ENCODE measurements at places on chromosomes 6 and 20.

DNA sequence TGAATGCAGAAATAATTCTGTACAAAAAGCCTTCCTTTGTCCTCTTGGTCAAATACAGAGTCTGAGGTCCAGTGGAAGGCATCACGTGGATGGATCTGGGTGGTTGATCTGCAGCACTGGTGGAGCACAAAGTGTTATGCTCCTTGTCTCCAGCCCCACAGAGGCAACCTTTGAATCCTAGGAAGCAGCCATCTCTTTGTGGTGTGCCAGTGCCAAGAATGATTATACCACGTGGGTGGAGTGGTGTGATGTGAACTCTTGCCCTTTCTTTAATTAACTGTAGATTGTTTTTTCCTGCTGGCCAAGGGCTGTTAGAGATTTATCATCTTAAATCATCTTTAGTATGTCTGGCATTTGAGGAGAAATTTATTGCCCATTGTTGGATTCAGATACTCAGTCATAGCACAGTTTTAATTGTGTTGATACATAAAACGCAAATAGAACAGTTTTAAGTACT, 31.1 kb downstream of the NCOA7 start:
- no peak for DNase-seq

- no peak for DNase-seq
These were observed 11.8 kb upstream of the GNRH2 start for GRCh38 chr20:3031524-3032147.

DNA sequence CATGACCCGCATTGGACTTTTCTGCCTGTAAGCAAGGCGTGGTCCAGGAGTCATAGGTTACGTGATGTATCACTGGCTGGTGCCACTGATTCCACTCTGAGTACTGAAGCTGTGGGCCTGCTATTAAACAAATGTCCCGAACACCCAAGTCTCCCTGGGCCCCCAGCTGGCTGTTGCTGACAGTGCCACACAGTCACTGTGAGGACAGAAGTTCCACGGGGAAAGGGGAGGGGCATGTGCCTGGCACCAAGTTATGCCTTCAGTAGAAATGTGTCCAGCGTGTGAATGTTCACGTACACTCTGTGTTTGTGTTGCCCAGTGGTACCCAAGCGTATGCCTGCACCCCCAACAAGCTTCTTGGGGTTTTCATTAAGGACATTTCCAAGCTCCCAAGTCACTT, 171.4 kb upstream of the QKI start:
- no peak for DNase-seq

GRCh38 chr6:148203970-148204369, 138.7 kb upstream of the SASH1 start:
- DNase-seq, result peak; percentile 40

DNA sequence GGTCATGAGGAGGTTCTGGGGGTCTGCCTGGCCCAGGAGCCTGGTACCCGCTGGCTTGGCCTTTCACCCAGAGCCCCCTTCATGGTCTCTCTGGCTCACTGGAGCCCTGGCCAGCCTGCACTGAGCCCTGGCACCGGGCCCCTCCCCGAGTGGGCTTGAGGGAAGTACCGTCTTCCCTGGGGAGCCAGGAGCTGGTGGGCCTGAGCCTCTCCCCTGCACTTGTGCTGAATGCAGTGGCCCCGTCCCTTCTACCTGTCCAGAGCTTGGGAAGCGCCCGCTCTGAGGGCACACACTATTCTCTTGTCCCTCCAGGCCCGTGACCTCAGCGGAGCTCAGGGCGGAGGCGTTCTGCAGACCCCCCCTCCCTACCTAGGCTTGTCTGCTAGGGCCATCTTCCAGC, 62.2 kb downstream of the TCP11 start:
- DNase-seq, result no peak

DNA sequence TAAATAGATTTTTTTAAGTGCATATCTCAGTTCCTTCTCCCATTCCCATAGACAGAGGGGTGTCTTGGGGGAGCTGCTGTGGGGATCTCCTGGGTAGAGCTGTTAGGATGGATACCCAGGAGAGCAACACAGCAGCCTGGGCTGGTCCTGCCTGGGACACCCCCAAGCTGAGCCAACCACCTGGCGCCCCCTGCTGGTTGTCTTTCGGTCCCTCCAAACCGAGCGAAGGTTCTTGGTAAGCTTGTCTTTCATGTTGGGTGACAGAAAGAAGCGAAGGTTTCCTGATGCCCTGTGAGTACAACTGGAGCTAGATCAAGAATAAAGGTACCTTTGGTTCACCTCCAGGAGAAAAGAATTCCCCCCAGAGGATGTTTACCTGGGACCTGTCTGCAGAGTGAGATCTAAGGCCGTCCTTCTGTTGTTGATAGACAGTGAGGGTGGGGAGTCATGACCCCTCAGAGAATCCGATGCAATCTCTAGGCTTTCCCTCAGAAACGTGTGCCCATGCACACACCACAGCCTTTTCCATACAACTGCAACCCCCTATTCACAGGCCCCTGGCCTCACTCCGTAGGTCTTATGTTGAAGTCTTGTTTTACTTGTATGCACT, 50.8 kb downstream of the SNX9 start:
- peak; percentile 56 for DNase-seq

GRCh38 chr6:44650947-44651346, 263.4 kb downstream of the CDC5L start:
- DNase-seq, result no peak

DNA sequence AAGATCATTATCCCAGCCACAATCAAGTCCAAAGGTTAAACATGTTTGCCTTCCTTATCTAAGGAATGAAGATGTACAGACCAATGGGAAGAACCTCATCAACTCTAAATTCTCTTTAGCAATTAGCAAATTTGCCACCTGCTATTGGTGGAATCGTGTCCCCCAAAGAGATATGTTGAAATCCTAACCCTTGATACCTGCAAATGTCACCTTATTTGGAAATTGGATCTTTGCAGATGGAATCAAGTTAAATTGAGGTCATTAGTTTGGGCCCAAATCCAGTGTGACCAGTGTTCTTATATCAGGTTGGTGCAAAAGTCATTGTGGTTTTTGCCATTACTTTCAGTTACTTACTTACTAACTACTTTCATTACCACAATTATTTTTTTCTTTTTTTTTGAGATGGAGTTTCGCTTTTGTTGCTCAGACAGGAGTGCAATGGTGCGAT, 31.3 kb downstream of the KLHL31 start:
- DNase-seq, result no peak

DNA sequence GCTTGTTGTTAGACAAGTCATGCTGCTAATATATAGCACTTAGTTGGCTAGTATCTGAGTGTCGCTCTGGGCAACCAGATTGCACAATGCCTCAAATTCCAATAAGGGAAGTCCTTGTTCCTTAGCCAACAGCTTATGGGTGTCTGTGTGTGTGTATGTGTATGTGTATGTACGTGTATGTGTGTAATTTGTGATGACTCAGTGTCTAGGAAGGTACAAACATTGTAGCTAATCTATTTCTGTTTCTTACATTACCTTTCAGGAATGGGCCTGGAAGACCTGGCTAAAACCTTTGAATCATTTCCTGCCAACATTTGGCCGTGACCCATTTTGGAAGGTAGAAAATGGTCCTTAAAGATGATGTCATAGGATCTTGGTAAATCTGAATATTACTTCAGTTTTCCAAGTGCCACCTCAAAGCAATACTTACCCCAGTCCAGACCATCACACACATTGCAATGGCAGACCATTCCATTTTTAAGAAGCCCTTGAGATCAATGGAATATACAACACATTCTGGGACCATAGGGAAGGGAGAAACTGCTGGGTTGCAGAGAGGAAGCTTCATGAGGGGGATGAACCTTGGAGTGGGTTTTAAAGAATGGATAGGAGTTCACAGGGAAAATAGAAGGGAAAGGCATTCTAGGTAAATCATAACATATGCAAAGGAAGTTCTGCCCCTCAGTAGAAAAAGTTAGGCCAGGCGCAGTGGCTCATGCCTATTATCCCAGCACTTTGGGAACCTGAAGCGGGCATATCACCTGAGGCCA, 25.1 kb downstream of the NEDD9 start:
- DNase-seq, result no peak

DNA sequence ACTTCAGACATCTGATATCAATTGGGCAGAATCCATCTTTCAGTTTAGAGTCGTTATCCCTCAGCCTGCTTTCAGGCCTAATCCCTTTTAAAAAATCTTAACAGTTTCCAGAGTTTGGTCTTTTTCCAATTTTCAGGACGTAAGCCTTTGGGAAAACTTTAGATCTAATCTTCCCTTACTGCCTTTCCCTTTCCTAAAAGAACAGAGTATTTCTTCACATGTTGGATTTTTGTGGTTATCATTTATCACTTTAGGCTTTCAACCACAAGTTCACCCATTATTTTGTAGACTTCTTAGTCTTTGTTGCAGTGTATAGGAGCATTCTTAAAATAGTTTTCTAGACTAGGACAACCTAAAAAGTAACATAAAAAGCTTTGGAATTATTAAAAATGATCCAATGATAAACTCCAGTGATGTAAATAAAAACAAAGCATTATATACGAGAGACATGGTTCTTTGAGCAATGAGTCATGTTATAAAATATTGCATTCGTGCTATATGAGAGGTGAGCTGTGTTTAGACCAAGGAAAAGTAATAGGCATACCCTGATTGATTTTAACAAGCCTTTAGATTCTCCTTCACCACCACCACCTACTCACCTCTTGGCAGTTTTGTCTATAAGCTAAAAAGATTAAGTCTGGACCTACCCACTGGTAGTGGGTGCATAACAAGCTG, 90.4 kb upstream of the MCHR2 start:
- no peak for DNase-seq

DNA sequence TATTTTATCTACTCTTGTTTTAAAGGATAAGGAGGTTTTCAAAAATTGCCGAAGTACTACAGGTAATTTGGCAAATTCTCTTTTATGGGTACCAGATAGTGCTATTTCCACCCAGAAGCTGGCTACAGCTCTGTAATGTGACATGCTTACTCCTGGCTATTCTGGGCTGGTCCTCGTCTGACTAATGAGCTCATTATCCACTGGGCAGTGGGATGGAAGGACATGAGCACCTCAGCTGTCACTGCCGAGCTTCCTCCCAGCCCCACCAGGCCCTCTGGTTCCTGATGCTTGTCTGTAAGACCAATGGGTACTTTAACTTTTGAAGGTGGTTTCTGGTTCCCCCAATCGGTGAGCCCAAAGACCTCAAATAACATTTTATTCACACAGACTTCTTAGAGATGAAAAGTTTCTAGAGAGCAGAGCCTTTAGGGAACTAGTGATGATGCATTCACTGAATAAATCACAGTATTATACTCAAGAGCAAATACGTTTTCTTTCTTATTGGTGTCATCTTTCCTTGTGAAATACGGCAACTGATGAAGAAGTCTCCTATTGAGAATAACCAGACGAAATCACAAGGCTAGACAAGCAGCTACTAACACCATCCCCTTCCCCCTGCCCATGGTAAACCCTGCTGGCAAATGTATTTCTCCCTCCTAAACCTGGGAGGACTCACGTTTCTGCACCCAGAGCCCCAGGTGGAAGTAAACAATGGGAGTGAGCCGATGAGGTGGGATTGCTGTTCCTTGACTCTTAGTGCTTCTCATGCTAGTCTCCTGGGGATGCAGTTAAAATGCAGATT, 80.8 kb downstream of the SLC22A3 start:
- DNase-seq, result no peak

DNA sequence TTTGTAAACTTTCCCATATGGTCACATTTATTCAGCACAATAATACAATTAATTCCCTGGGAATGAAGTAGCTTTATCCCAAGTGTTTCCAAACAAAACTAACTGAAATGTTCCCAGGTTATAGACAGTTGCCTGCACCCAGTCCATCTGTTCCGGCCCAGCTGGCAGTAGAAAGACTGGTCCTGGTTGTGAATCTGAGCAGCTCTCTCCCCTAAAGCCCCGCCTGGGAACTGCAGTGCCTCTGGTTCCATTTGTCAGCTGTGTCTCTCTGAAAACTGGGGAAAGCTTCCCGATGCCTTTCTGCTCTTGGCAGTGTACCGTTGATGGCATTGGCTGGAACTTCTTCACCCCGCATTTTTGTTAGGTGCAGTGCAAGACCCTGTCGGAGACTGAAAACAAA, 8.7 kb downstream of the MTHFD1L start:
- no peak for DNase-seq

DNA sequence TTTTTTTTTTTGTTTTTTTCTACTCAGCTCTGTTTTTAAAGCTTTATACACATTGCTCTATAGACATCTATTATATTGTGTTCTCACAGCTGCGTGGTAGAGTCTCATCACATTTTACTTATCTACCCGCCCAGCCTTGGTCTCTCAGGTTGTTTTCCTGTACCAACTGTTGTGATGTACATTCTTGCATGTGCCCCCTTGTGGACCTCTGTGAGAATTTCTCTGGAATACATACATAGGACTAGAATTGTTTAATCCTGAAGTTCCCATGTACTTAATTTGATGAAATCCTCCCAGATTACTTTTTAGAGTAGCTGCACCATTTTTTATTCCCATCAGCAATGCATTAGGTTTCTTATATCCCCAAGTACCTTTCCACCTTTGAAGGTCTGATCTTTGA, 40.4 kb upstream of the TINAG start:
- no peak for DNase-seq

- DNase-seq, result no peak
These were observed 8.4 kb downstream of the CDKN1A start for GRCh38 chr6:36686668-36687513.

DNA sequence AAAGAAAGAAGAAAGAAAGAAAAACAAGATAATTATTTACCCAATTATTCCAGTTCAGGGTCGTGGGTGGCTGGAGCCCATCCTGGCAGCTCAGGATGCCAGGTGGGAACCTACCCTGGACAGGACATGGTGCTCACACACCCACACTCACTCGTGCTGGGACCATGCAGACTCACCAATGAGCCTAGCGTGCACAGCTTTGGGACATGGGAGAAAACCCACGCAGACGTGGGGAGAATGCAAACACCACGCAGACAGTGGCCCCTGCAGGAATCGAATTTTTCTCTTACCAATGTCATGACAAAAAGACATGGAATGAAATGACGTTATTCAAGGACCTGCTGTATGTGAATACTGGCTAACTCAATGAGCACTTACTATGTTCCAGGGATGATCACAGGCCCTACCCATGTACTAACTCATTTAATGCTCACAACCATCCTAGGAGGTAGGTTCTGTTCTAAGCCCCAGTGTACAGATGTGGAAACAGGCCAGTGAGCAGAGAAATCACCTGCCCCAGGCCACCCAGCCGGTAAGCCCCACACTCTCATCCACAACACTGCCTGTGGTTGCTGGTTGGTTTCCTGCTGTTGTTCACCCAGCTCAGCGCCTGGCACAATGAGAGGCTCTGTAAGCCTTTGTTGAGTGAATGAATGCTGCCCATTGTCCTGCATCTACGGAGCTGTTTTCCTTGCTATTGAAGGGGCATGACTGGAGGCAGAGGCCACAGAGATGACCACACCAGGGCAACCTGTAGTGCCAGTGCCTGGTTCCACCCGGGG, 6.8 kb upstream of the PI16 start:
- DNase-seq, result peak; percentile 18

DNA sequence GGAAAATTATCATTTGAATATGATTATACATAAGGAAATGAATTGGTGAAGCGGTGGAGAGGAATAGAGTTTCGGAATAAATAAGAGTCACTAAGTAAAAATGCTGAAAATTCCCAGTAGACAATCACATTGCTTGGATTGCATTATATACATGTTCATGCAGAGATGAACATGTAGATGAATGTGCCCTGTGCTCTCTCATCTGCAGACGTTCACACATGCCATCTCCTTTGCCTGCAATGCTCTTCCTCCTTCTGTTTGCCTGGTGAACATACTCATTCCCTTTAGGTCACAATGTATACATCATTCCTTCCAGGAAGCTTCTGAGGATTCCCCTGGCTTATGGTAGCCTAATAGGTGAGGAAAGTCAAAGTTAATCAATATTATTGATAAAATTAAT, 17.9 kb downstream of the DCDC2 start:
- DNase-seq, result no peak
